Caco-2 (cell line): ENCODE measurements at places on chromosomes 7 and 10. TPM values are rescaled to one million over a fixed set of nuclear protein-coding genes. Genes with fewer than 3 reads are reported as not detected.
A peak's percentile ranks its signal among the peaks of the same experiment; 100 is the strongest.

GRCh38 chr10:22133749-22134624 is 83.8 kb downstream of the EBLN1 start:
- H3K36me3 ChIP-seq: no peaks in the 10 kb centered on the region
- no peak overlapping the region for H3K4me3 ChIP-seq
- no peaks in the 10 kb centered on the region for H3K27me3 ChIP-seq
- DNase-seq: no peak
- H3K27ac ChIP-seq: no peak overlapping the region

DNA sequence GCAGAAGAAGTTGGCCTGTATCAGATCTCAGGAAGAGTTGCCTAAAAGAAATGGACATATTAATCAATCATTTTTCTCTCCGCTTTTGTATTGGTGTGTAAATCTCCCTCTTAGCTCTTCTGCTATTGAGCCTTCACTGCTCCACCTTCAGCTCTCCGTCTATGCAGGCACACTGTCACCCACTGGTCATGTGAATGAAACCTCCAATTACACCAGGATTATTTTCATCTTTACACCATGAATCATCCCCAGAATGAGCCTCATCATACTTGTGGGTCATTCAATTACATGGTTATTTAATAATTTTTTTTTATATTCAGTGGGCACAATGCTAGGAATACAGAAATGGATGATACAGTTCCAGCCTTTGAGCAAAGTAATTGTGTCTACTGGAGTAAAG is 92.6 kb downstream of the LRRC4 start:
- H3K27me3 ChIP-seq: no peaks in the 10 kb centered on the region
- H3K36me3 ChIP-seq: no peaks in the 10 kb centered on the region
- DNase-seq: no peak

DNA sequence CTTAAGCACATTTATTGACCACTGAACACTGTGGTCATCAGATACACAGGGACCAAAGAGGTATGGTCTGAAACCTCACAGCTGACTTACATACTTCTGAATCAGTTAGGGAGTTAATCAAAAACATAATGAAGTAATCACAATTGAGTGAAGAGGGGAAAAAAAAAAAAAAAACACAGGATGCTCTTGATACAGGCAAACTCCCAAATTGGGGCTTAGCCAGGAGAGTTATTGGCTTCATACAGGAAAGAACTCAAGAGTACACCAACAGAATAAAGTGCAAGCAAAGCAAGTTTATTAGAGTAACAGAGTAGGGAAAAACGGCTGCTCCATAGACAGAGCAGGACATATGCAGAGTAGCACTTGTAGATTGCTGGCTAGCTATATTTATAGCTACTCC is 917.0 kb downstream of the CNTNAP2 start:
- H3K4me3 ChIP-seq: no peak overlapping the region
- H3K27me3 ChIP-seq: no peaks in the 10 kb centered on the region
- no peaks in the 10 kb centered on the region for H3K4me1 ChIP-seq
- DNase-seq: no peak
- H3K27ac ChIP-seq: no peak overlapping the region

GRCh38 chr10:124415210-124415609 is 3.5 kb downstream of the OAT start:
- no peak overlapping the region for H3K27ac ChIP-seq
- H3K27me3 ChIP-seq: no peaks in the 10 kb centered on the region
- no peak overlapping the region for H3K4me3 ChIP-seq
- H3K4me1 ChIP-seq: peaks cover 26% of the 10 kb centered on the region
- no peak for DNase-seq

Gene GALNT17
- total RNA-seq: not detected in 2 replicates

GRCh38 chr10:79184145-79184625 is 115.4 kb downstream of the ZMIZ1 start:
- peaks cover 4% of the 10 kb centered on the region for H3K36me3 ChIP-seq
- H3K4me3 ChIP-seq: no peak overlapping the region
- H3K4me1 ChIP-seq: peaks cover 71% of the 10 kb centered on the region
- DNase-seq: peak; percentile 61
- no peaks in the 10 kb centered on the region for H3K27me3 ChIP-seq

DNA sequence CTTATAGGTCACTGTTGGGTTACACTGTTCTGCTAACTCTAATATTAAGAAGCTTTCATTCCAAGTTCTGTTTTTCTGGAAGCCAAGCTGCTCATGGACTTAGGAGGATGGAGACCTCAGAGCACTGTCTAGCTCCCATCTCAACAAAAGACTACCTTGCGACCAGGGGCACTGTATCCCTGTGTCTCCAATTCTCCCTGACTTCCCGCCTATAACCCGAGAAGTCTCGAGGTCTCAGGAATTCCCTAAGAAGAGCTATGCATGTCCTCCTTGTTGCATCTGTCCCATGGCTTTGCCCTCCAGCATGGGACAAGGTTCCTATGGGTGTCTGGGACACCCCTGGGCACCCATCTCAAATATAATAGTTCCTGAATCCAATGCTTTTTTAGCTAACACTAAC is 31.2 kb downstream of the BTBD16 start:
- H3K36me3 ChIP-seq: no peaks in the 10 kb centered on the region
- H3K4me1 ChIP-seq: peaks cover 4% of the 10 kb centered on the region
- H3K4me3 ChIP-seq: no peak overlapping the region
- DNase-seq: no peak
- H3K27ac ChIP-seq: no peak overlapping the region

GRCh38 chr7:31171216-31171785 is 119.2 kb downstream of the ADCYAP1R1 start:
- no peak overlapping the region for H3K27ac ChIP-seq
- no peak overlapping the region for H3K4me3 ChIP-seq
- DNase-seq: no peak
- no peaks in the 10 kb centered on the region for H3K4me1 ChIP-seq
